ENCODE measurements at places on chromosomes 12 and 14.

DNA sequence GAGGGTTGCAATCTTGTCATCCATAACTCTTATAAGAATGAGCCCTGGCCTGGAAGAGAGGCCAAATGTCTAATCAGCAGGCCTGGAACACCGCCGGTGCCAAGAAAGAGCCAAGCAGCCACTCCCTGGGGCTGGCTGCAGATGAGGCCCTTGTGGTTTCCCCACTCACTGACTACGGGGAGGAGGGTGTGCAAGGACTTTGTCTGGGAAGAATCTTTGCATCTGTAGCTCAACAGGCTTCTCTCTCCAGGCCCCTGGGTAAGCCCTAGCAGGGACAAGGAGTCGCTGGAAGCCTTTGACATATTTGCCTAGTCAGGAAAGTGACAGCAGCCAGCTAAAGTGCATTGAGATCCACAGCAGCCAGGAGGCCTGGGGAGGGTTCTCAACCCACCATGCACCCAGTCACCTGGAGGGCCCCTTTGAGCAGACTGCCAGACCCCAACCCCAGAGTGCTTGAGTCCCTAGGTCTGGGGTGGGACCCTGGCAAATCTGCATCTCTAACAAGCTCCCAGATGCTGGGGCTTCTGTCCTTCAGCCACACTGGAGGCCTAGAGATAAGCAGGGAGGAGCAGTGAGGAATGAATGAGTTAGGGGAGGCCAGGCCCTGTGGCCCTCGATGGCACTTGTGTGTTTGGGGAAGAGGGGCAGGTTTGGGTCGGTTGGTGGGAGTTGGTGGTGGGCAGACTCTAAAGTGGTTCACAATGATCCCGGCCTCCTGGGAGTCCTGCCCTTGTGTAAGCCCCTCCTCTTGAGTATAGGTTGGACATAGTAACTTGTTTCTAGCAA is 13.9 kb upstream of the LRTM2 start:
- DNase-seq: no peak

GRCh38 chr12:2689879-2690278 is 104.9 kb upstream of the FKBP4 start:
- no peak for DNase-seq

GRCh38 chr12:106767206-106767605 is 7.3 kb upstream of the RIC8B start:
- DNase-seq: no peak

GRCh38 chr14:101082436-101083384 is 179.2 kb upstream of the RTL1 start:
- no peak for DNase-seq

- DNase-seq: no peak
Observed at GRCh38 chr12:77104792-77105191, 39.4 kb upstream of the E2F7 start.

DNA sequence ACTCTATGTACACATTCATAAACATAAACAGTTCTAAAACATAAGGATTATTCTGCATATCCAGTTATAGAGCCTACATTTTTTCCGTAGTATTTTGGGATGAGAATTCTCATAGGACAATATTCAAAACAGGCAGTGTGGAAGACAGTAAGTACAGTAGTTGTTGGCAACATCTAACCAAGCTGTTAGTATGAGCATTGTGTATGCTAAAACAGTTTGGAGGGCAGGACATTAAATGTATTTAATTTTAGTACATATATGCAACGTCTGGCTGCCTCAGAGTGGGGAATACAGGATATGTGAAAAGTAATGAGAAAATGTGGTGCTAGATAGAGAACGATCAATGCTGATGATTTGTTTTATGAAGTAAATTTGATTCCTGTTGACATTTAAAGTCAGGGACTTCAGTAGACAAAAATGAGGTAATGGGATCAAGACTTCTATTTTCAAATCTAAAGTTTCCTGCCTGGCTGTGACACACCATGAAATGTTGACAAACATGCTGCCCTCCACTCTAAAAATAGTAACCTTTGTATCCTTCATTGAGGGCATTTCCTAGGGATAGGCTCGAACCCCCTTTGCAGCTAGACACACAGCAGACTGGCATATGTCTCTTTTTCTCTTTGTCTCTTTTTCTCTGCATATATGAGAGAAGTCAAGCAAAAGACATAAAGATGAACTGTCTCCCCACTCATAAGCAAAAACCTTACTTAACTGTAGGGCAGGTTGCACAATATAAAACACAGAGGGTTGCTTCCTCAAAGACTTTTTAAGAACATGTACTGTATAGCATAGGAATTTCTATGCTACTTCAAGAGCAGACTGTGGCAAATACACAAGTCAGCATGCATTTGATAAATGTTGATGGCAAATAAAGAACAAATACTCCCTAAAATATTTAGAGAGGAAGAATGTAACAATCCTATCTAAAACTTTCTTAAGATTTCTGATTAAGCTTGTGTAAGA is 75.5 kb upstream of the GTF2A1 start:
- DNase-seq: no peak

- DNase-seq: no peak
Observed at GRCh38 chr14:49950275-49951228, 57.7 kb downstream of the ARF6 start.

DNA sequence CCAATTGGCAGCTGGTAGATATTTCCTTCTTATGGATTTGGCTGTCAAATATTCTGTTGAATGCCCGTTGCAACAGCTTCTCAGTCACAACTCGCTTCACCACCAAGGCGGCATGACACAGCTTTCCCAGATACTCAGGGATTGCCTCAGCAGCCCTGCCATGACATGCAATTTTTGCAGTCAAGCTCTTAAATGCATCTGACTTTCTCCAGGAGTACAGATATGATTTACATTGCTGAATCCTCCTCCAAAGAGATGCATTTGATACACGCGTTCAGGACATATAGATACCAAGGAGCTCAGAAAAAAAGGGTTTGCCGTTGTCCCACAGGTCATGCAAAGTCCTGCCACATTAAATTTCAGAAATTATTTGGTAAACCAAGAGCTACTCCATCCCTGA is 6.5 kb downstream of the KRT5 start:
- DNase-seq: no peak

GRCh38 chr12:1474574-1475153 is 119.7 kb downstream of the FBXL14 start:
- DNase-seq: no peak

DNA sequence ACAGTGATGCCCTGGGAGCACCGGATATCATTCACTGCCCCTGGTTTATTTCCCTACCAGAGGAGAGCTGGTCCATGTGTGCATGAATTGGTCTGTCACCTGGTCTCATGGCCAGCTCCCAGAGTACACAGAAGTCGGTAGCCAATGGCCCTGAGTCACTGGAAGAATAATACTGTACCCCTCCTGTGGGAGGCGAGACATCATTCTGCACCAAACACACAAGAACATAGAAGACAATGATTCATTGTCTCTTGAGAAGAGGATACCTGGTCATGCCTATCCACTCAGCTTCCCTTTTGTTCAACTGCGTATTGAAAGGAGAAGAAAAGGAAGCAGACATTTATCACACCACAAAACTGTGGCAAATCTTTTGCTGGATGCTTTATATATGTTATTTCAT is 216.2 kb downstream of the DPF3 start:
- DNase-seq: no peak

DNA sequence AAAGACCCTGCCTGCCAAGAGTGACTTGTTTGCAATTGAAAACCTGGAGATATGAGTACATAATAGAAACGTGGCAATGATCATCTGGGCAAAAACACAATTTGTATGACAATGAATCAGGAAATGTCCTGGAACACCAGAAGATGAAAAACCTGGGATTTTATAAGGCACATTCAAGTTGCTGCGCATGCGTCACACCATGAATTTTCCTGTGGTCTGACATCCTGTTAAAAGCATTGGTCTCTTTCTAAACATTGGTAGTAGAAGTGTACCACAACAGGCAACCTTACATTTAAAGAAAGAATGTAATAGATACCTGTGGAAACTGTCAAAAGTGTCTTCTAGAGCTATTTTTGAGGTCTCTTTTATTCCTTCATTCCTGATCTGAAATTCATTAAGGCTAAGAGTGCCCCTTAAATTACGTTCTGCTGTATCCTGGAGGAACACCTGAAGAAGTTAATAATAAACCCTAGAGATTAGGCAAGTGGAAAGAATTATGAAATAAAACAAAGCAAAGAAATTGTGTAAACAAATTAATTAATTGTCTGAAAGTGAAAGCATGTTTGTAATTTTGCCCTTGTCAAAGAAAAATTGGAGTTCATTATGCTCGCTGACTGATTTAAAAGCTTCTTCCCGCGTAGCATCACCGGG is 676.5 kb downstream of the DIO2 start:
- DNase-seq: no peak

DNA sequence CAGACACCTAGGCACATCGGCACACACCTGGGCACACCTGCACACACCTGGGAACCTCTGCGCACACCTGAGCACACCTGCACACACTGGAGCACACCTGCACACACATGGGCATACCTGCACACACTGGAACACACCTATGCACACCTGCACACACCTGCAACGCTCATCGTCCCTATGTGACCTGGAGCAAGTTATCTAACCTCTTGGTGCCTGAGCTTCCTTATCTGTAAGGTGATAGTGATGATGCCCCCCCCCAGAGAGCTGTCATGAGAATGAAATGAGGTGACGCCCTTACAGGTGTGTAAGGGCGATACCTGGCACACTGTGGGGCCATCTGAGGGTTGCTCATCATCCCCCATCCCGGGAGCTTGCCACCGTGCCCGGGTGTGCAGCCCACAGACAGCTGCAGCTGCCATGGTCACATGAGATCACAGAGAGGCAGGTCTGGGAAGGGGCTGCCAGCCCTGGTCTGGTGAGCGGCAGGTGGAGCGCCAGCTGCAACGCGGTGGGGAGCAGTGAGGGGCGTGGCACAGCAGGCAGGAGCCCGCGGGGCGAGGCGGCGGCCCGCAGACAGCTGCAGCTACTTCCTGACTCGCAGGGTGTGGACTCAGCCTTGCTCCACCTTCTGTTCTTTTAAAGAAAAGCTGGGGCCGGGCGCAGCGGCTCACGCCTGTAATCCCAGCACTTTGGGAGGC is 59.9 kb upstream of the FBRSL1 start:
- DNase-seq: no peak

DNA sequence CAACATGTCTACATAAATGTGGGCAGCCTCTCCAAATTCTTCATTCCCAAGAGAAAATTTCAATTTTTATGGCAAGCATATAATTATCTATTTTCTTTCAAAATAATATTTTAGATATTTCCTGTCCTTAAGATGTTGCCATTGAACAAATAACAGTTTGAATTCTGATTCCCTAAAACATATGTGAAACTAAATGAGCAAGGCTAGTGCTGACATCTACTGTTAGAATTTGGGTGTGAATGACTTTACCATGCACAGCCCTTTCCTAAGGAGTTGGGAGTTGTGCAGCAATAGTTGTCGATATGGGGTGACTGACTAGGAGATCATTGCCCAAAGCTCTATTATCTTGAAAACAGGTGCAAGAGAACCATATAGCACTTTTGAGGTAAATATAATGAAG is 108.2 kb upstream of the SLC38A4 start:
- DNase-seq: no peak

DNA sequence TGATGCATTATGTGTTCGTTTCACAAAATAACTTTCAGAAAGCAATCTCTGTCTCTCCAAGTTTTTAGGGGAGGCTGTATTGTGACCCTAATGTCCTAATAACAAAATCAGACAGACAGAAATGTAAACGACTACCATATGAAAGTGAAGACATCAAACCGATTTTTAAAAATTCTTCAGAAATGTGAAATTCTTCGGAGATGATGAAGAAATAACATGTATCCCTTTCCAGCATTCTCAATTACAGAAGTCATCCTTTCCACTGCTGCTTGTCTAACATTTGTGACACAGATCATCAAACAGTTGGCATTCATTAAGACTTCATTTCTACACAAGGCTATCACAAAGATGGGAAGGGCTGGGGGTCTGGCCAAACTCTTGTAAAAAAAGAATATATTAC is 41.0 kb downstream of the DMAC2L start:
- no peak for DNase-seq

DNA sequence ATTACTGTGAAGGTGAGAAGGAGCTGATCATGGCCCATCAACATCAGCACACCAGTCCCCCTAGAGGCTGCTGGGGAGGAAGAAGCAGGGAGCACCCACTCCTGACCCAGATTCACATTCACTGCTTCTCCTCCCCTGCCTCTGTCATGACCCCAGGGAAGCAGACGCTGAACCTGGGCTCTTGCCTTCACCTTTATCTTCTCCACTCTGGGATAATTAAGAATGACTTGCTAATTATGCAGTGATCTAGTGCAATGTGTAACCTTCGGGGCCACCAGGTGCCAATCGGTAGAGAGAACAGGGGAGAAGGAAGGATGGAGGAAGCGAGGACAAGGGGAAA is 44.4 kb upstream of the IQSEC3 start:
- no peak for DNase-seq

- DNase-seq: no peak
Observed at GRCh38 chr12:132105467-132105866, 38.7 kb downstream of the DDX51 start.

GRCh38 chr12:92558806-92559205 is 144.0 kb upstream of the PLEKHG7 start:
- DNase-seq: no peak

- no peak for DNase-seq
Observed at GRCh38 chr14:98278800-98279199, 993.2 kb downstream of the BCL11B start.

DNA sequence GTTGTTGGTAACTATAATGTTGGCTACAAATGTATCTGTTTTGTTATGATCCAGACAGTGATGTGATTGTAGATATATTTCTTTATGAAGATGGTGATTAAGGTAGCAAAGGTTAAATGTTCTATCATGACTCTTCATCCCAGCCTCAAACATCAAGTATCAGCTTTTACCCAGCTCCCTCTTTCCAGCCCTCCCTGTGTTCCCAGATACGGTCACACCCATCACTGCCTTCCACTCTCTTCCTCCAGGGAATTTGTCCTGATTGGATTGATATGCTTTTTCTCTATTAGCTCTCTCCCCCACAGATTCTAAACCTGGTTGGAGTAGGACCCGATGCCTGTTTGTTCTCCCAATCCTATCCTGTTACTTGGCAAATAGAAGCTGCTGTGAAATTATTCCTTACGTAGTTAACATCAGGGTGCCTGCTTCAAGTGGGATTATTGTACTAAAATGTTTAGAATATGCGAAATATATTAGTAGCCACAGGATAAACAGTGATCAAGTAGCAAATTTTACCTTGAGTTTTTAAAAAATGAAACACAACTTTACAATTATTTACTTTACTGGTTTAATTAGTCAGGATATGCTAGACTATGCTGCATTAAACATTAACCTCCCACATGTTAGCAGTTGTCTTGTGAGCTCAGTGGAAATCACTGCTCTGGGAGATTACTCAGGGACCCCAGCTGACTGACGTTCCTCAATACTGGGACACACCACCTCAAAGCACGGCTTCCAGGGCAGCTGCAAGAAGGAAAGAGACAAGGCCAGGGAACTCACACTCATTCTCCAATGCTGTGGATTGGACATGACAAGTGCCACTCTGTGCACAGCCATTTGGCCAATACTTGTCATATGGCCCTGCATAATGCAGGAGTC is 165.3 kb downstream of the ALX1 start:
- no peak for DNase-seq

GRCh38 chr14:52703225-52703624 is 3.8 kb upstream of the PSMC6 start:
- no peak for DNase-seq

GRCh38 chr12:41920355-41920754 is 224.3 kb downstream of the GXYLT1 start:
- DNase-seq: no peak

Measured in stimulated activated CD4-positive, alpha-beta T cell treated with anti-CD3 and anti-CD28 coated beads, Interleukin-1b, Interleukin-23, amount 100 ng/mL, for 1 hour (primary cell).